ENCODE measurements at places on chromosomes 2 and 18.

DNA sequence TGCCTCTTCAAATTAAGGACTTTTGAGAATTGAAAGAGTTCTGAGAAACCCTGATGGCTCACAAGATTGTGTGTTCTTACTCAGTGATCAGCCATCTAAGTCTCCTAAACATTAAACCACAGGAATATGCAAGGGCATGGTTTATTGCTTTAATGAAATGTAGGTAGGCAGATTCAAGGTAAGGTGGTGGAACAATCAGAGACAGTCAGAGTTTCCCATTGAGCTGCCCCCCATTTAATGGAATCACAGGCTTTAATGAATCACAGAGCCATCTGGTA, 107.8 kb upstream of the LRATD1 start:
- ATAC-seq, result no peak

DNA sequence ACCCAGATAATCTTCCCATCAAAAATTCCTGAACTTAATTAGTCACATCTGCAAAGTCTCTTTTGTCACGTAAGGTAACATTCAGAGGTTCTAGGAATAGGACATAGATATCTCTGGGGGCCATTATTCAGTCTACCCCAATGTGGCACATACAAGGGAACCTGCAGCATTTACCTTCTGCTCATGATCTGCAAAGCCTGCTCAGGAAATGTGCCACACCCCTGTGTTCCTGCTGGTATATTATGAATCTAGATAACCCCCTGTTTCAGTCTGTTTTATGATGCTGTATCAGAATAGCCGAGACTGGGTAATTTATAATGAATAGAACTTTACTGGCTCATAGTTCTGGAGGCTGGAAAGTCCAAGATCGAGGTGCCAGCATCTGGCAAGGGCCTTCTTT, 103.5 kb downstream of the ARL4C start:
- ATAC-seq, result no peak

DNA sequence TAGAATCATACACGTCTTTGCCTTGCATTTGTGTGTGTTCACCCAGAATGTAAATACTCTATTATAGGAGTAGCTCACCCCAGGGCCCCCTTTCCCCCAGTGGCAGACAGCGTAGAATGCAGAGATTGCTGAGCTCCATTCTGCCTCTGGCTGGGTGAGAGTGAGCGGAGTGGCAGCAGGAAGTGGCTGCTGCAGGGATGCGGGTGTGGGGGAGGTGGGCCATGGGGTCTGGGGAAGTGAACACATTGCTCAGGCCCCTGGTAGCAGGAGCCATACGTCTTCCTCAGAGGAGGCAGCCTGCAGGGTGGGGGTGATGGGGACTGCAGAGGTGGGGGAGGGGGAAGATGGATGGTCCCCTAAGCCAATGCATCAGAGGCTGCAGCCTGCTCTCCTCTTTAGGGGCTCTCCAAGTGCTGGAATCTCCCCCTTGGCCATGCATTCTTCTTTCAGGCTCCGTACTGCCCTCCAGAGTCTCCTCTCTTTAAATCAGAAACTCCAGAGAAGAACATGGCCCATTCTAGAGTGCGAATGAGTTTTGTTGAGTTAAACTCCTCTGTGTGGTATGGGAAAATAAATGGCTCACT, 72.2 kb downstream of the CELF4 start:
- no peak for ATAC-seq

GRCh38 chr2:42878581-42878980, 86.2 kb upstream of the HAAO start:
- ATAC-seq, result no peak

DNA sequence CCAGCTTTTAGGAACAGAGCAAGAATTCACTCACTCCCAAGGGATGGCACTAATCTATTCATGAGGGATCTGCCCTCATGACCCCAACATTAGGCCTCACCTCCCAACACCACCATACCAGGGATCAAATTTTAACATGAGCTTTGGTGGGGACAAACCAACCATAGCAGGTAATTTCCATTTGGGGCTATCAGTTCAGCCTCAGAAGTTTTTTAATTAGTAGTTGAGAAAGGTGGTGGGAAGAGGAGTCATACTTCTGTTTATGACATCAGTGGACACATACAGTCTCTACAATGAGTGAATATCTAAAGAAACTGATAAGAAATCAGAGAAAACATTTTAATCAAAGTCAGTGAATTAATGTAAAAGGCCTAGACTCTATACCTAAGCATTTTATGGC, 59.6 kb upstream of the EMILIN2 start:
- ATAC-seq, result no peak

GRCh38 chr2:19476327-19476726, 117.9 kb upstream of the OSR1 start:
- no peak for ATAC-seq

DNA sequence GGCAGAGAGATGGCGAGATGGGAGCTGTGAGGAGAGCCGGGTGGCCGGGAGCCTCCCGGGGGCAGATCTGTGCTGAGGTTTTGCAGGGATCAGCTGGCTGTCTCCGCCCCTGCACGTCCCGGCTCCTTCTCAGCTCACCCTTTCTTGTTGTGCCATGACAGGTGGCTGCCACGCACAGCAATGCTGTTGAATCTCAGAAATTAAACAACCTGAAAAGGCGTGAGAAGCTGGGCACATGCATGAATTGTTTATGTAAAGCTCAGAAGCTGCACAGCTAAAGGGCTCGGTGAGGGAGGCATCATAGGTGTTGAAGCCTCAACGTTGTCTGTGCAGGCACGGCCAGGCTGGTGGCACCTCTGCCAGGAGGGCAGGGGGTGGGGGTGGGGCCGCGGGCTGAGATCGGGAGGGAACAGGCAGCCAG, 858 bp upstream of the RTP5 start:
- no peak for ATAC-seq

GRCh38 chr18:9739516-9739915, 31.4 kb downstream of the RAB31 start:
- 0 out of 3 replicates have a peak, but pooled peaks have one; percentile 10 for ATAC-seq

- ATAC-seq, result peak; percentile 79
Measured at GRCh38 chr2:228657807-228658402, 476.4 kb upstream of the SPHKAP start.

- ATAC-seq, result no peak
Measured at GRCh38 chr2:139218181-139218580, 438.0 kb upstream of the NXPH2 start.

- ATAC-seq, result no peak
Measured at GRCh38 chr2:127016329-127016728, 90.6 kb downstream of the BIN1 start.

GRCh38 chr2:11738589-11739436, 7.6 kb upstream of the LPIN1 start:
- peak; percentile 99 for ATAC-seq

DNA sequence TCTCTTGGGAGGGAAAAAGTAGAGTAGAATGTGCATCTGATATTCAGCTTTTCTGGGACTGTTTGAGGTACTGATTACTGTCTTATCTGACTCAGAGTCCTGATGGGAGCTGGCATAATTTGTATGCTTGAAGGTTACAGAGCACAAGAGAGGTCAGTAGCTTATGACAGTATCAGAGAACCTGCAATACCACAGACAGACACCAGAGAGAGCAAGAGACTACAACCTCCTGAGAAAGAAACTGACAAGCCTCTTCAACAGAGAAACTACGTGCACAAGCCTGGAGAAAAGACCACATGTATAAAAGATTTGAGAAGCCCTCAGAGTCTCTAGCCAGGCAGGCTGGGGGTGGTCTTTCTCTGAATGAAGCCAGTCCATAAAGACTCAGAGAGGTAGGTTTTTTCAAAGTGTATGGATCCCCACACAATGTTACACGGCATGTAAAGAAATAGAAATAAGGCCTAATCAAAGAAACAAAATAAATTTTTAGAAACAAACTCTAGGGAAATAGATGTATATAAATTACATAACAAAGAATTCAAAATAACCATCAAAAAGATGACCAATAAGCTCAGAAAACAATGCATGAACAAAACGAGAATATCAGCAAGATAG, 568.3 kb downstream of the LRRTM4 start:
- ATAC-seq, result peak; percentile 64

GRCh38 chr2:73292906-73293533, 328 bp downstream of the EGR4 start:
- no peak for ATAC-seq

- ATAC-seq, result no peak
Measured at GRCh38 chr18:4631239-4631638, 176.1 kb upstream of the DLGAP1 start.

GRCh38 chr2:234861841-234862735, 89.7 kb upstream of the SH3BP4 start:
- no peak for ATAC-seq
